ENCODE measurements at places on chromosomes 1 and 21. TPM values are rescaled to one million over a fixed set of nuclear protein-coding genes. Genes with fewer than 3 reads are reported as not detected.
A peak's percentile ranks its signal among the peaks of the same experiment; 100 is the strongest.

Gene RRP15
- 6.4 TPM for total RNA-seq

- no peaks in the 10 kb centered on the region for H3K27me3 ChIP-seq
- H3K4me3 ChIP-seq, result no peak overlapping the region
- no peak overlapping the region for H3K27ac ChIP-seq
- no peaks in the 10 kb centered on the region for H3K4me1 ChIP-seq
- DNase-seq, result no peak
Observed at GRCh38 chr1:184255560-184255959, 131.3 kb upstream of the C1orf21 start.

GRCh38 chr21:21898801-21899200 is 900.6 kb downstream of the NCAM2 start:
- H3K4me3 ChIP-seq, result no peak overlapping the region
- no peak for DNase-seq
- no peaks in the 10 kb centered on the region for H3K36me3 ChIP-seq
- no peak overlapping the region for H3K27ac ChIP-seq

Gene APCS
- total RNA-seq, result not detected

GRCh38 chr1:182484531-182485257 is 34.7 kb downstream of the RGSL1 start:
- DNase-seq, result no peak
- H3K4me1 ChIP-seq, result no peaks in the 10 kb centered on the region
- no peak overlapping the region for H3K4me3 ChIP-seq
- H3K27me3 ChIP-seq, result no peaks in the 10 kb centered on the region
- H3K27ac ChIP-seq, result no peak overlapping the region
- no peaks in the 10 kb centered on the region for H3K36me3 ChIP-seq

Gene TMEM51
- 6.7 TPM for total RNA-seq

Gene LDLRAD2
- 0.22 TPM for total RNA-seq

Gene ANKRD13C
- total RNA-seq, result 30.5 TPM

DNA sequence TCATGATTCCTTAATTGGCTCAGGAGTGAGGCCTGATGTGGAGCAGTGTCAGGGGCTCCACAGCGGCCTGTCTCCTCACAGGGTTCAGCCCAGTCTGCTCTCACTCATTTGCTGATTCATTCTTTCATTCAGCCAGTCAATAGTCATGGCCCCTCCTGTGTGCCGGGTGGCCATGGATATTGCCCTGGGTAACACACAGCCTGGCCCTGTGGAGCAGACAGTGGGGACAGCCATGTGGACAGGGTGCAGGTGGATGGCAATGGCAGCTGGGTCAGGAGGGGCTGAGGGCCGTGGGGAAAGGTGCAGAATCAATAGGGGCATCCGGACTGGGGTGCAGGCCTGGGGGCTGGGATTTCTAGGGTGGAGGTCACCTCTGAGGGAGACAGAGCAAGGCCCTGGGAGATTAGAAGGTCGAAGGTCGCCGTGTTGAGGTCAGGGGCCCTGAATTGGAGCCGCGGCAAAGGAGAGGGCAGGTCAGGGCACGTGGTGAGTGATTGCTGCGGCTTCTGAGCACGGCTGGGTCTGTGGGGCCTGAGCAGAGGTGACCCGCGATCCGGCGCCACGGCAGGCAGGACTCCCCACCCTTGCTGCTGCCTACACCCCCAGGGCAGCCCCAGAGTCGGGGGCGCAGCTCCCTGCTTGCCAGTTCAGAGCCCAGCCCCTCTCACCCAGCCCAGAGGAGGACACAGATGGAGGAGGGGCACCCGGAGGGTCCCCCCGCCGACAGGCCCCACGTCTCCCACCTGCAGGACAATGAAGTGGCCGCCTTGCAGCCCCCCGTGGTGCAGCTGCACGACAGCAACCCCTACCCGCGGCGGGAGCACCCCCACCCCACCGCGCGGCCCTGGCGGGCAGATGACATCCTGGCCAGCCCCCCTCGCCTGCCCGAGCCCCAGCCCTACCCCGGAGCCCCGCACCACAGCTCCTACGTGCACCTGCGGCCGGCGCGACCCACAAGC is 33.4 kb downstream of the SLC19A1 start:
- no peak overlapping the region for H3K4me3 ChIP-seq
- H3K27me3 ChIP-seq, result no peaks in the 10 kb centered on the region
- H3K27ac ChIP-seq, result no peak overlapping the region
- no peak for DNase-seq
- no peaks in the 10 kb centered on the region for H3K4me1 ChIP-seq
- peaks cover 12% of the 10 kb centered on the region for H3K36me3 ChIP-seq

Gene SPRR2F
- total RNA-seq, result not detected

Gene DNAJC28
- total RNA-seq, result 8.9 TPM

Gene CAPN8
- not detected for total RNA-seq

- no peak for DNase-seq
Observed at GRCh38 chr1:198664068-198664788, 25.4 kb downstream of the PTPRC start.

Gene LCE1F
- total RNA-seq, result not detected

DNA sequence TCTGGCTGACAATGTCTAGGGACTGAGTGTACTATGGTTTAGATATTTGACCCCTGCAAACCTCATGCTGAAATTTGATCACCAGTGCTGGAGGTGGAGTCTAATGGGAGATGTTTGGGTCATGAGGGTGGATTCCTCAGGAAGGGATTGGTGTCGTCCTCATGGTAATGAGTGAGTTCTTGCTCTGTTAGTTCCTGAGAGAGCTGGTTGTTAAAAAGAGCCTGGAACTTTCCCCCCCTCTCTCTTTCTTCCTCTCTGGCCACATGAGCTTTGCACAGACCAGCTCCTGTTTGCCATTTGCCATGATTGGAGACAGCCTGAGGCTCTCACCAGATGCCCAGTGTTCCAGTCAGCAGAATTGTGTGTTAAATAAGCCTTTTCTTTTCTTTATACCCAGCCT is 36.6 kb upstream of the CNIH3 start:
- no peaks in the 10 kb centered on the region for H3K4me1 ChIP-seq
- no peaks in the 10 kb centered on the region for H3K36me3 ChIP-seq
- H3K27ac ChIP-seq, result no peak overlapping the region
- DNase-seq, result no peak
- no peaks in the 10 kb centered on the region for H3K27me3 ChIP-seq

Gene SPRR5
- not detected for total RNA-seq

DNA sequence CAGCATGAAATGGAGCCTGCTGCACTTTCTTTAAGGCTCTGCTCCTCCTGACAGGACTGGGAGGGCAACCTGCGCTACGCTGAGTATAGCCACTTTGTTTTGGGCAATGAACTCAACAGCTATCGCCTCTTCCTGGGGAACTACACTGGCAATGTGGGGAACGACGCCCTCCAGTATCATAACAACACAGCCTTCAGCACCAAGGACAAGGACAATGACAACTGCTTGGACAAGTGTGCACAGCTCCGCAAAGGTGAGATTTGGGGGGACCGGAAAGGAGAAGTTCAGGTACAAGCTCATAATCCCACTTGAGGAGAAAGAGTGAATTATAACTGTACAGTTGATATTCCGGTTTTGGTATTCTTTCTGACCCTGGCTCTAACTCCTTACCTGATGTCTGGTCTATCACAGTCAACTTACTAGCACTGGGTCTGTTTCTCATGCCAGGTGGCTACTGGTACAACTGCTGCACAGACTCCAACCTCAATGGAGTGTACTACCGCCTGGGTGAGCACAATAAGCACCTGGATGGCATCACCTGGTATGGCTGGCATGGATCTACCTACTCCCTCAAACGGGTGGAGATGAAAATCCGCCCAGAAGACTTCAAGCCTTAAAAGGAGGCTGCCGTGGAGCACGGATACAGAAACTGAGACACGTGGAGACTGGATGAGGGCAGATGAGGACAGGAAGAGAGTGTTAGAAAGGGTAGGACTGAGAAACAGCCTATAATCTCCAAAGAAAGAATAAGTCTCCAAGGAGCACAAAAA is 5.4 kb downstream of the ANGPTL7 start:
- H3K27ac ChIP-seq, result no peak overlapping the region
- no peak overlapping the region for H3K4me3 ChIP-seq
- H3K36me3 ChIP-seq, result peaks cover 47% of the 10 kb centered on the region
- H3K4me1 ChIP-seq, result no peaks in the 10 kb centered on the region
- no peak for DNase-seq

DNA sequence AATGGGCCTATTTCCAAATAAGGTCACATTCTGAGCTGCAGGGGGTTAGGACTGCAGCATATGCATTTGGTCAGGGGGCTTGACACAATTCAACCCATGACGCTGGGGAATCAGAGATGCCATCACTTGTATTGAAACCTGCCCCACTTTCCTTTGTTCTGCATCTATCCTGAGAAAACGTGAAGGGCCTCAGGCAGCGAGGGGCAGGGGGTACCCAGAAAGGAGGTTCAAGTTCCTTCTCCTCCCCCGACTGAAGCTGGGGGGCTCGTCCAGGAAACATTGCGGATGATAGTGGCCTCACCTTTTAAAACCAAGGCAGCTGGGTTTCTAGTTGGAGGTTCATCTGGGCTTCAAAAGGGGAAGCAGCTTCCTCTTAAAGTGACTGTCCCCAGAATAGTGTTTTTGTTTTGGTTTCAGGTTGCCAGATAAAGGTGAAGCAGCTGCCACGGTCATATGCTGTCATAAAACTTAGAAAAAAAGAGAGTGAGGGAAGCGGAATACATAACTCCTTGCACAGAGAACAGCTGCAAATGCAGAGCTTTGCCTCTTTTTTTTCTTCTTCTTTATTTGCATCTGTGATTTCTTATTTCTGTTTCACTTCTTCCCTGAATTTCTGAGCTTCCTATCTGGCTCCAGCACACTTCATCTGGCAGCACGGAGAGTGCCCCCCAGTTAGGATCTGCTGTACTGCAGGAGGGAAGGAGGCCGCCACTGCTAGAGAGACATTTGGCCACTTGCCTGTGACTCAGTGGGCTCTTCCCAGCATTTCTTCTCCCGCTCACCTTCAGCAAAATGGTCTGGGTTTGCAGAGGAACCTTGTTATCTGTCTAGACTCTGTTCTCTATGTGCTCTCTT is 142.0 kb downstream of the AJAP1 start:
- no peak for DNase-seq
- H3K4me3 ChIP-seq, result no peak overlapping the region
- no peaks in the 10 kb centered on the region for H3K36me3 ChIP-seq
- peaks cover 13% of the 10 kb centered on the region for H3K4me1 ChIP-seq

DNA sequence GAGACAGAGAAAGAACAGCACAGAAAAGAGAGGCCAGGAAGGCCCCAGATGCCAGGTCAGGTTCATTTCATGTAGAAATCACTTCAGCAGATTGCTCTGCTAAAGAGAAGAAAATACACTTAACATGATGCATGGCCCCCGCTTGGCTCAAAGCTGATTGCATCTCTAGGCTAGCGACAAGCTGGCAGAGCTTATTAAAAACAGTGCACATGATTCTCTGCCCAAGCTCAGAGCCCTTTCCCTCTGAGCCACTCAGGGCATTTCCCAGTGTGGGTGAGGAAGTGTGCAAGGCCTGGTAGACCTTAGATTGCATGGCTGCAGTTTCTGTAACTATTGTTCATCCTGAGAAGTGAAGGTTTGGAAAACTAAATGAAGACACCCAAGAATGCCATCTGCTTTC is 3.3 kb upstream of the CAPN9 start:
- no peak for DNase-seq
- no peak overlapping the region for H3K27ac ChIP-seq
- no peaks in the 10 kb centered on the region for H3K27me3 ChIP-seq

Gene RNF207
- total RNA-seq, result 40.4 TPM

Gene LINGO4
- total RNA-seq, result 0.25 TPM

Gene APOBEC4
- total RNA-seq, result not detected

GRCh38 chr1:86875722-86876121 is 38.2 kb downstream of the SELENOF start:
- no peak overlapping the region for H3K4me3 ChIP-seq
- no peaks in the 10 kb centered on the region for H3K27me3 ChIP-seq
- no peak for DNase-seq
- H3K4me1 ChIP-seq, result no peaks in the 10 kb centered on the region
- H3K36me3 ChIP-seq, result no peaks in the 10 kb centered on the region

GRCh38 chr1:104322131-104322530 is 572.4 kb downstream of the AMY1C start:
- no peak for DNase-seq
- H3K36me3 ChIP-seq, result no peaks in the 10 kb centered on the region
- no peak overlapping the region for H3K4me3 ChIP-seq
- no peaks in the 10 kb centered on the region for H3K27me3 ChIP-seq
- H3K27ac ChIP-seq, result no peak overlapping the region
- no peaks in the 10 kb centered on the region for H3K4me1 ChIP-seq

Gene MASP2
- total RNA-seq, result not detected

- H3K36me3 ChIP-seq, result no peaks in the 10 kb centered on the region
- no peaks in the 10 kb centered on the region for H3K4me1 ChIP-seq
Observed at GRCh38 chr1:164466429-164466828, 92.6 kb upstream of the PBX1 start.

- H3K27ac ChIP-seq, result no peak overlapping the region
- no peak overlapping the region for H3K4me3 ChIP-seq
- no peak for DNase-seq
- H3K4me1 ChIP-seq, result no peaks in the 10 kb centered on the region
- no peaks in the 10 kb centered on the region for H3K27me3 ChIP-seq
Observed at GRCh38 chr1:180092931-180093650, 61.6 kb upstream of the QSOX1 start.

DNA sequence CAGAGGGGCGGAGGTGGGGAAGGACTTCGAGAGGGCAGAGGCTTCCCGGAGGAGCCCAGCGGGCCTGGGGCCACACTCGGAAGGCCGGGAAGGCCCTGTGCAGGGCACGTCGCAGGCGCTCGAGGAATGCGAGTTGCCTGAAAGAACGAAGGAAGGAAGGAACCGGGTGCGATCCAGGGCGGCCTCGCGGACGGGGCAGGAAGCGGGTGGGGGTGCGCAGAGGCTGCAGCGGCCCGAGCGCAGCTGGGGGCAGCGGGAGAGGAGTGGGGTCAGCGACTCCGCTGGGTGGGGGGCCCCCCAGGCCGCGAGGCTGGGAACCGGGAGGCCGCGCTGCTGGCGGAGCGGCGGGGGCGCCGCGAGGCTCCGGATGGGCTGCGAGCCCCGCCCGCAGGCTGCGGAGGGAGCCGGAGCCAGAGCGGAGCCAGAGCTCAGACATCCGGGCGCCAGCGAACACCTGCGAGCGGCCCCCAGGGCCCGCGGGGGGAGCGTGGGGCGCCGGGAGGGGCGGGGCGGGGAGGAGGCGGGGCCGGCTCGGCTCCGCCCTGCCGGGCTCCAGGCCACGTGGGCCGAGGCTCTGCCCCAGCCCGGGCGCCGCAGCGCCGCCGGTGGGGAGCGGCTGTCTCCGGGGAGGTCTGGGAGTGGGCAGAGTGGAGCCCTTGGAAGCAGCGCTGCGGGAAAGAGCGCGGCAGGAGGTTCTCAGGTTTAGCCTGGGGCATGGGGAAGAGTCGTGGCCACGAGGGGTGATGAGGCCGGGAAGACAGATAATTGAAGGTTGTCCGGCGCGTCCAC is 4.6 kb downstream of the ID3 start:
- peak overlapping the region; percentile 99 for H3K27ac ChIP-seq
- DNase-seq, result peak; percentile 92
- H3K4me1 ChIP-seq, result peaks cover 41% of the 10 kb centered on the region
- no peaks in the 10 kb centered on the region for H3K27me3 ChIP-seq

DNA sequence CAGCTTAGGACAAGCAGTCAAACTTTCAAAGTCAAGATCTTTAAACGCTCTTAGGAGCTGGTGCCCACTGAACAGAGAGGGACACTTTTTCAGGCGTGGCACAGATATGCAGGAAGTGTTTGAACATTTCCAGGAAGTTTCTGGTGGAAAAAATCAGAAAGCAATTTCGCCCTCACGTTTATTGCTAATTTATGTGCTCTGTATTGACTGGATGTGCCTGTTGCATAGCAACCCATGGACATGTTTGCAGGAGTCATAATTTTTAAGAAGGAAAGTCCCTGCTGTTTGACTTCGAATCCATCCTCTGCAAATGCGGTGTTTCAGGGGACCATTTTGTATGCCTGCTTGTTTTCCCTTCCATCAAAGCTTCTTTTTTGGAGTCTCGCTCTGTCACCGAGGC is 239.9 kb upstream of the IRF2BP2 start:
- no peak for DNase-seq
- no peak overlapping the region for H3K4me3 ChIP-seq
- no peak overlapping the region for H3K27ac ChIP-seq
- H3K4me1 ChIP-seq, result peaks cover 16% of the 10 kb centered on the region
- no peaks in the 10 kb centered on the region for H3K27me3 ChIP-seq

Data from thyroid gland (tissue), 4 donors.